ENCODE measurements at places on chromosomes 1 and 21.

- DNase-seq, result no peak
Observed at GRCh38 chr1:110602466-110602865, 3.7 kb downstream of the KCNA2 start.

DNA sequence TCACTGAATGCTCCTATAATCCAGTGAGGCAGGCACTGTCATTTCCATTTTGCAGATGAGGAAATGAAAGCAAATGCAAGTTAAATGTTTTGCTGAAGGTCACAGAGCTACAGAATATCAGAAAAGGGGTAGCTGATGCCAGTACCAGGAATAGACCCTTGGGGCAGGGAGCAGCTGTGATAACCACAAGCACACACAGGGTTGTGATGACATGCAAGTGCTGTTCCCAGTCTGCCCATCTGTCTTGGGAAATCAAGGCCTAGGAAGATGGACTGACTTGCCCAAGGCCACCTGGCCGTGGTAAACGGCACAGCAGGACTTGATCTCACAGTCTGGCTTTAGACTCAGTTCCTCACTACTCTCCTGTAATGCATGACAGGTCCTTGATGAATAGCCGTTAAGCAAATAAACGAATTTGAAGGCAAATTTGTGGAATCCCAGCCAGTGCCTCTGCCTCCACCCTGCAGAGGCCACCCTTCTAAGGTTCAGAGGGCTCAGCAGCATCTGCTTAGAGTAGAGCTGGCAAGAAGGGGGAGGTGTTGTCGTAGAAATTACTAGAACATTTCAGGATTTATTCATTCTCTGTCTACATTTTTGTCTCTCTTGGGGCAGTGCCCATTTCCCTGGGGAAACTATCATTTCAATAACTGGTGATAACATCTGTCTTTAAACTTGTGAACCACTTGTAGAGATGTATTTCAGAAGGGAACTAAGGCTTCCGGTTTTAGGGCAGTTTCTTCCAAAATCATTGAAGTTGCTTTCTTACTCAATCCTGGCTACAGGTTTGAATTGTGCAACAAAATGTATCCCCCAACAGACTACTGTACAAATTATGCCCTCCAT is 53.2 kb upstream of the MRPS6 start:
- peak; percentile 25 for DNase-seq

GRCh38 chr1:170068923-170069322 is 5.6 kb downstream of the KIFAP3 start:
- peak; percentile 34 for DNase-seq

GRCh38 chr1:243970077-243970476 is 81.0 kb upstream of the ZBTB18 start:
- DNase-seq, result no peak

DNA sequence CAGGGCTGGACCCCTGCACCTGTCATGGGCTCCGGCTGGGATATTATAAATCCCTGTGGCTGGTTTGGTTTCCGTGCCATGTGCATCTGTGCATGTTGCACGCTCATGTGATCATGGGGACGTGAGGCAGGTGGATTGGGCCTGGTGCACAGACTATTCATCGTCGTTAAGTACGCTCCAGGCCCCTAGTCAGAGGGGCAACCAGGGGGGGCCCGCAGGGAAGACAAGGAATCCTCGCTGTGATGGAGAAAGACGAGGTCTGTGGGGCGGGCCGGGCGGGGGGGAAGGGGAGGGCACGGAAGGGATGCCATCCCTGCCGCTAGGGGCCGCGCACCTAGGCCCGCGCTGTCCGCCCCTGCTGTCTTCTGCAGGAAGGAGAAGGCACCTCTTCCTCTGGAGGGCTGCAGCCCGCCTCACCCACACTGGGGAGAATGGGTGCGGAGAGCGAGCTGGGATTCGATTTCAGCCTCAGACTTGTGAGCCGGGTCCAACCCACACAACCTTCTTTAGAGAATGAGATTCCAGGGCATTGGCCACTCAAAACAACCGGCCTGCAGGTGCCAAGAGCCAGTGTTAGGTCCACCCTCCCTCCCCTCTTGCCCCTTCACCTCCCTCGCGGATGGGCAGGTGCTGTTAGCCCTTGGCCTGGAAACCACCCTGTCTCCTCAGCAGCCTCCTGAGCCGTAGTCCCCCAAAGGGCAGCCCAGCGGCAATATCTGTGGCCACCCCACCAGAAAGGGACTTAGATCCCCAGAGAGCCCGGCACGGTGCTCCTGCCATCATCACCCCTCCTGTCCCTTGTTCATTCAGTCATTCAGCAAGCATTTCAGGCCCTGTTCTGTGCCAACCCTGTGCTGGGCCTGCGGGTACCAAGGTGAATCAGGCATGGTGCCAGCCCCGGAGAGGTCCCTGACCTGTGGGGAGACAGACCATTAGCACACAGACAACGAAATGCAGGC is 950 bp upstream of the LRP8 start:
- DNase-seq, result no peak

DNA sequence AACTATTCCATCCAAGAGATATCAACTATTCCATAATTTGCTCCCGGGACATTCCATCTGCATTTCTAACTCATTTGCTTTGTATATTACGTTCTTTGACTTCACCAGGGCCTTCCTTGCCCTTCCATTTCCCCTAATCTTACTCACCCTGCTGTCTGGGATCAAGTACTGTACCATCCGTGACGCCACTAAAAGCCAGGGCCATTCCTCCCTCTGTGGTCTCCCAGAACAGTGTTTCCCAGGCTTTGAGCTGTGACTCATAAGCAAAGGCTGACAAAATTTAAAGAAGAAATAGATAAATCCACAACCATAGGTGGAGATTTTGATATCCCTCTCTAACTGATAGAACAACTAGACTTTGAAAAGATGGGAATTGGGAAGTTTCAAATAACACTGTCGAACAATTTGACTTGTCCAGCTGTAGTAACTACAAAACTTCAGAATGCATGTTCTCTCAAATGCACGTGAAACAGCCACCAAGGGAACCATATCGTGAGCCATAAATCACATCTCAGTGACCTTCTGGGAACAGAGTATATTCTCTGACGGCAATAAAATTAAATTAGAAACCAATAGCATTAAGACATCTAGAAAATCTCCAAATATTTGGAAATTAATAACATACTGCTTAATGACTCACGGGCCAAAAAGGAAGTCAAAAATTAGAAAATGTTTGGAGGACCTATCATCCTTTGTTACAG is 501.0 kb downstream of the SETD4 start:
- DNase-seq, result no peak

- no peak for DNase-seq
Observed at GRCh38 chr1:150843474-150843873, 32.9 kb downstream of the ARNT start.

- DNase-seq, result no peak
Observed at GRCh38 chr1:248886237-248886895, 19.7 kb upstream of the PGBD2 start.
